Tongue (tissue), 3 donors: ENCODE measurements at places on chromosomes 4 and X.

GRCh38 chr4:99815597-99816011 is 1.0 kb upstream of the DAPP1 start:
- DNase-seq, result peak; percentile 39

- no peak for DNase-seq
Measured at GRCh38 chr4:73275318-73275654, 16.7 kb upstream of the ANKRD17 start.

- DNase-seq, result peak; percentile 67
Measured at GRCh38 chr4:145098675-145099037, 545 bp downstream of the ABCE1 start.

GRCh38 chrX:150574559-150575418 is 6.4 kb downstream of the MTM1 start:
- DNase-seq, result no peak

- DNase-seq, result no peak
Measured at GRCh38 chr4:88018466-88018865, 11.0 kb downstream of the PKD2 start.

DNA sequence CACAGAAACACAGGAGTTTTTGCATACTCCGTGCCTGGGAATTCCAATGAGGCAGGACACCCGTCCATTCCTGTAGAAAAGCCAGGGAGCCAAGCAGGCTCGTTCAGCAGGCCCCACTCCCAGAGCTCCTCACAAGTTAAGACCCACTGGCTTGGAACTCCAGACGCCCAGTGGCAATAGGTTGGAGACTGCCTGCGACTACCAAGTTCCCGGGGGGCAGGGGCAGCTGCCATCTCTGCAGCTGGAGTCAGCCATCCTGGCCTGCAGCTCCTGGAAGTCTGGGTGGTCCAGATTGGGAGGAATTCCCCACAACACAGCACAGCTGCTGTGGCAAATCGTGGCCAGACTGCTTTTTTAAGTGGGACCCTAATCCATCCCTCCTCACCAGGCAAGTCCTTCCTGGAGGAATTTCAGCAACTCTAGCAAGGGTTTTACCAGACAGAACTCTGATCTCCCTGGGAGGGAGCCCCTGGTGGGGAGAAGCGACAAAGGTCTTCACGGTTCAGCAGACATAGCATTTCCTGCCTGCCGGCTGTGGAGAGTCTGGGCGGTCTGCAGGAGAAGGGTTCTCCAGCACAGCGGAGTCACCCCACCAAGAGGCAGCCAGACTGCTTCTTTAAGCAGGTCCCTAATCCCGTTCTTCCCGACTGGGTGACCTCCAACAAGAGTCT is 231.9 kb downstream of the STPG2 start:
- peak; percentile 28 for DNase-seq

- no peak for DNase-seq
Measured at GRCh38 chr4:140764785-140765392, 8.7 kb upstream of the TBC1D9 start.

- DNase-seq, result no peak
Measured at GRCh38 chr4:142550965-142551364, 295.1 kb downstream of the INPP4B start.

GRCh38 chr4:183398298-183399125 is 45.9 kb upstream of the CDKN2AIP start:
- peak; percentile 77 for DNase-seq

DNA sequence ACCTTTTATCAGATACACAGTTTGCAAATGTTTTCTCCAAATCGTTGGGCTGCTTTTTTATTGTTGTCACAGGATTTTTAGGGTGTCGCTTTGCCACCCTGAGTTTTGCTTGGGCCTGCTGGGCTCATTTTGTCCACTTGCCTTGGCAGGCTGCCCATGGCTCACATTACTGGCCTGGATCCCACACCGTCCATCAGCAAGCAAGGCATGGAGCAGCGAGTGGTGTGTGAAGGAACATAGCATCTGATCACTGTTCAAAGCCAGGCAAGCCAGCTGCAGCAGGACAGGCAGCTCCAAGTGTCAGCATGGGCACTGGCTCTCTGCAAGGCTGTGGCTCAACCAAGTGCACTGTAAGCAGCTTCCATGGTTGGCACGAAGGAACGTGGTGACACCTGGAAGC is 261.4 kb upstream of the TECRL start:
- DNase-seq, result no peak

DNA sequence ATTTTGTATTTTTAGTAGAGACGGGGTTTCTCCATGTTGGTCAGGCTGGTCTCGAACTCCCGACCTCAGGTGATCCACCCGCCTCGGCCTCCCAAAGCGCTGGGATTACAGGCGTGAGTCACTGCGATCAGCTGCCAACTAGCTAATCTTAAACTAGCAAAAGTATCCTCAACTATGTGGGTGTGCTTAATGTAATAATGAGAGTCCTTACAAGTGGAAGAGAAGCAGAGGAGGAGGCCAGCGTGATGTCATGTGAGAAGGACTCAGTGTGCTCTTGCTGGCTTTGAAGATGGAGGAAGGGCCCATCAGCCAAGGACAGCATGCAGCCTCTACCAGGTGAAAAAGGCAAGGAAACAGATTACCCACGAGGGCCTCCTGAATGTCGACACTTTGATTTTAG is 19.6 kb downstream of the SCD5 start:
- no peak for DNase-seq
